ENCODE measurements at places on chromosomes 5 and 9. TPM values are rescaled to one million over a fixed set of nuclear protein-coding genes. Genes with fewer than 3 reads are reported as not detected.

The PCDHA9 gene
- total RNA-seq, result not detected

GRCh38 chr9:131347376-131348020 lies 46.4 kb upstream of the PRRC2B start:
- no peak for DNase-seq

The PCDH1 gene
- 33.2 TPM for total RNA-seq

The PCDHGB4 gene
- total RNA-seq, result 2.2 TPM

DNA sequence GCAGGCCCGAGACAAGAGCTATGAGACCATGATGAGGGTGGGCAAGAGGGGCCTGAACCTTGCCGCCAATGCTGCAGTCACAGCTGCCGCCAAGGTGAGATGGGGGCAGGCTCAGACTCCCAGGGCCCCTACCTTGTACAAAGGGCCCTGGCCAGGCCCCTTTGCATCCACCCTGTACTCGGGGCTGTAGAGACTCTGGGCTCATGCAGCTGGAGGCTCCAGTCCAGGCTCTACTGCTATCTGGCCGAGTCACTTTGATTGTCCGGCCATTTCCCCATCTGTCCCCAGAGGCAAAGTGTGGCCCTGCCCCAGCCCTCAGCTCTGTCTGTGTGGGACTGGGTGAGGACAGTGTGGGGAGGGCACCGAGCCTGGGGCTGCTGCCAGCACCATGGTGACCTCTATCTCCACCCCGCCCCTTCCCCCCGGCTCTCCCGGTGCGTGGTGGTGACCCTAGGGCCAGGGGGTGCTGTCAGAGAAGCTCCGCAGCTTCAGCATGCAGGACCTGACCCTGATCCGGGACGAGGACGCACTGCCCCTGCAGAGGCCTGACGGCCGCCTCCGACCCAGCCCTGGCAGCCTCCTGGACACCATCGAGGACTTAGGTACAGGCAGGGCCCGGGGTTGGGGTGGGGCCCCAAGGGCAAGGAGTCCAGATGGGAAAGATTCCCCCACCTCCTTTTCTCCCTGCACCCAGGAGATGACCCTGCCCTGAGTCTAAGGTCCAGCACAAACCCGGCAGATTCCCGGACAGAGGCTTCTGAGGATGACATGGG lies 6.1 kb downstream of the REEP2 start:
- DNase-seq, result no peak

DNA sequence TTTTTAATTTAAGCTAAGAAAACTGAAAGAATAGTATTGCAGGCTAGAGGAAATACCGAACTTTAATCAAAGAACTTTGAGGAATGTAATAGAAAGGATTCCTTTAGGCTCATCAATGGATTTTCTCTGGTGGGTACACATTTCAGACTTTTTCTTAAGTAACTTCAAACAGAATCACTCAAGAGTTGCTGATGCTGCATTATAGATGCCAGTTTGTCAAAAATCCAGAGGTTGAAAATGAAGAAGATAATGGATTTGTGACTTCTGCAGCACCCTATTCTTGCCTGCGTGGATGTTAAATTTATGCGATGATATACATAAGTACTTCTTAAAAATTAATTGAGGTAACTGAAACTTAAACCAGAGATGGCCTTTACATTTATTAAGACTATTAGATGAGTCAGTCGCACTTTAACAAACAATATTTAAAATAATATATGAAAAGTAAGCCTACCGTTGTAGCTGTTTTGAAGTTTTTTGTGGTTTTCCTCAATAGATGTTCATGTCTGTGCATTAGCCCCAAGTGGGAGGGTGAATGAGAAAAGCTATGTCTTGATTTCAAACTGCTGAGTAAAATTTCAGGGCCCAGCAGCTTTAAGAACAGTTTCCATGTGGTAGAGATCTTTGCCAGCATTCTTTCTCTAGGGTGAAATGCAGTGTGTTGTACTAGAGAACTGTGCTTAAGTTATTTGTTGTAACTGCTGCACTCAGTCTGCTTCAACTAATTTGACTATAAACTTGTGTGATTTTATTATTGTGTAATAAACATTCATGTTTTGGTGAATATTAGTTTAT lies at the start of gene OGN:
Gene OGN, minus strand, starts transcription at position 537 of the 795 bp plus-strand sequence. CDS start 1,171 bp downstream, outside the sequence.
- DNase-seq, result no peak

GRCh38 chr9:125411171-125411756 lies 149.6 kb downstream of the GAPVD1 start:
- no peak for DNase-seq

- no peak for DNase-seq
Observed at GRCh38 chr9:6761306-6761705, 3.5 kb downstream of the KDM4C start.

The EIF4E1B gene
- not detected for total RNA-seq

GRCh38 chr5:32207355-32207634 lies 33.2 kb upstream of the GOLPH3 start:
- DNase-seq, result no peak

GRCh38 chr5:81696418-81697397 lies 54.2 kb downstream of the SSBP2 start:
- DNase-seq, result no peak

GRCh38 chr5:135382106-135382790 lies 16.8 kb downstream of the MACROH2A1 start:
- DNase-seq, result no peak

The AJM1 gene
- total RNA-seq, result 4.1 TPM

- DNase-seq, result no peak
Observed at GRCh38 chr9:114071197-114071795, 6.8 kb downstream of the AMBP start.

The TMEM232 gene
- 1.5 TPM for total RNA-seq

The DBH gene
- 16.7 TPM for total RNA-seq

DNA sequence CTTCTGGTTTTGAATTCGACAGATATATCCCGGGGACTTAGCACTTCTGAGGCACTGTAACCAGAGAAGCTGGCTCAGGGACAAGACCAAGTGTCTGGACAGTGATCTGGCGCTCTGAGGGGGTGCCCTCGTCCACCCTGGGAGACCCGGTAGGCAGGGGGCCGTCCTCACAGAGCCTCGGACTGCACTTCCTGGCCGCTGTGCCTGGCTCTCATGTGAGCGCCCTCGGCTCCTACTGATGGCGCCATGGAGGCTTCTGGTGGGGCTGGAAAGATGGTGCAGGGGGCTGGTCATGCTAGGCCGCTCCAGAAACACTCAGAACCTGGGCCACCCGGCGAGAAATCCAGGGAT lies 18.8 kb upstream of the SLC6A3 start:
- DNase-seq, result no peak

The PRLR gene
- 11.9 TPM for total RNA-seq

The ESM1 gene
- not detected for total RNA-seq

The PDE6A gene
- not detected for total RNA-seq

The DMRT2 gene
- total RNA-seq, result not detected

The DENND4C gene
- total RNA-seq, result 17.1 TPM

GRCh38 chr5:96990102-96990501 lies 54.2 kb downstream of the LNPEP start:
- no peak for DNase-seq

The ORM2 gene
- total RNA-seq, result 4,103 TPM

The SPINK6 gene
- total RNA-seq, result not detected

The ADAMTS6 gene
- 0.30 TPM for total RNA-seq

DNA sequence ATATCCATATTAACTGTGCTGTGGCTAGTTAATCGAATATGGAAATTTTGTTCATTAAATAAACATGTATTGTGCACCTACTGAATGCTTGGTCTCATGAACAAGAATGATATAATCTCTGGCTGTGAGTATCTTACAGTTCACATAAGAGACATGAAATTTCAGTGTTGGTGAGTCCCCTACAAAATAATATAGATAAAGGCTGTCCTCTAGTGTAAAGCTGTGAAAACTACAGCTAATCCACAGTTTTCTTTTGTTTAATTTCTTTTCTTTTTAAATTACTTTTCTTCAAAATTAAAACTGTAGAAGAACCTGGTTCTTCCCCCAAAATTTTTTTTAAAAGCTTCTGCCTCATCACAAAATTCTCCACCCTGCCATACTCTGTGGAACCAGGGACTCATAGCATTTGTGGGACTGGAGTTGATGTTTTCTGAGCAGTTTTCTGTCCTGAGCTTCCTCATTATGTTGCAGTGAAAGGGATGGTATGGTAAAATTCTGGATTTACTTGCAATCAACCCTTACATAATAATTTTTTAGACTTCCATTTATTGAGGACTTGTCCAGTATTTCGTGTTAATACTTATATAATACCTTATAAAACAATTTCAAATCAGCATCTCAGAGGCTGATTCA lies 135.0 kb downstream of the STK32A start:
- no peak for DNase-seq

The LIFR gene
- 21.9 TPM for total RNA-seq

GRCh38 chr5:6716629-6717149 lies 3.5 kb downstream of the TENT4A start:
- peak; percentile 38 for DNase-seq

DNA sequence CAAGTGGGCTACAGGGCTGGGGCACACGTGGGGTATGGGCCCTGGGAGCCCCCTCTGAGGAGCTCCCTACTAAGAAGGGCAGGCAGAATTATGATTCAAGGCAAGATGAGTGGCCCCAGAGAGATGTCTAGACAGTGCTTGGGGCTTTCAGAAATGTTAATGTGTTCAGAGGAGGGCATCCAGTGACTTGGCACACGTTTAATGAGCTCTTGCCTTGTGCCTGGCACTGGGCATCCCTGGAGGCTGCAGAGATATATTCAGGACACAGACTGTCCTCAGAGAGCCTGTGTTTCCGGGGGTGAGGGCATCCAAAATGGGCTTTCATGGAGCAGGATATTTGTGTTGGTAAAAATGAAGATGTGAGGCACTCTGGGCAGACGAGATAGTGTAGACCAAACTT lies 25.4 kb upstream of the DAB2IP start:
- DNase-seq, result no peak

GRCh38 chr5:38163636-38164237 lies 94.6 kb upstream of the EGFLAM start:
- no peak for DNase-seq

DNA sequence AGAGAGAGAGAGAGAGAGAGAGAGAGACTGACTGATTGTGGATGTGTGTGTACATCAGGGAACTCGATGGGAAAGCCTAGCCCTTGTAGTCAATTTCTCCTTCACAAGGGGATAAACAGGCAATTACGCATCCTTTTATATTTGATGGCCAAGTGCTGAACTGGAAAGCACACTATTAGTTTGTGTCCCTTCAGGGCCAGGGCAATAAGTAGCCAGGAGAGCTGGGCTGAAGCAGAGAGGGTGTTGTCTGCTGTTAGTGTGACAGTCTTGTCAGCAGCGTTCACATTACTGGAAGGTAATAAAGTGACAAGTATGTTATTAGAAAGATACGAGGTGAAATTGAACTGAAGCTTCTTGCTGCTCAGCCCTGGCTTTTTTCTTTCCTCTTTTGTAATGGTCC lies 457.7 kb downstream of the BNC2 start:
- no peak for DNase-seq

The SH2D3C gene
- 3.4 TPM for total RNA-seq

The AIF1L gene
- 0.83 TPM for total RNA-seq

DNA sequence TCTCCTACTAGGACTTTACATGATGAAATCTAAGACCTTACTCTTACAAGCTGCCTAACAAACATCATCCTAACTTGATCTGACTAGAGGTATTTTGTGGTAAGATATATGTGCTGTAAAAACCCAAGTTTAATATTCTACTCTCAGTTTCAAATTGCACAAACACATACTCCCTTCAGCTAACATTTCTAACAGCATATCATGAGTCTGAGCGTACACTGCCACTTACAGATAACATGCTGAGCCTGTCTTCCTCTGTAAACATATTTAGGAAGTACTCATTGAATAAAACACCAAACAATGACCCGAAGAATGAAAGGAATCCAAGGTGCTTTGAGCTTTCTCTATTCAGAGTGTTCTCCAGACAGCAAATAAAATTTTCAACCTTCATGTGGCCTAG lies 7.9 kb upstream of the ESM1 start:
- DNase-seq, result no peak

The HAVCR2 gene
- total RNA-seq, result 2.9 TPM

DNA sequence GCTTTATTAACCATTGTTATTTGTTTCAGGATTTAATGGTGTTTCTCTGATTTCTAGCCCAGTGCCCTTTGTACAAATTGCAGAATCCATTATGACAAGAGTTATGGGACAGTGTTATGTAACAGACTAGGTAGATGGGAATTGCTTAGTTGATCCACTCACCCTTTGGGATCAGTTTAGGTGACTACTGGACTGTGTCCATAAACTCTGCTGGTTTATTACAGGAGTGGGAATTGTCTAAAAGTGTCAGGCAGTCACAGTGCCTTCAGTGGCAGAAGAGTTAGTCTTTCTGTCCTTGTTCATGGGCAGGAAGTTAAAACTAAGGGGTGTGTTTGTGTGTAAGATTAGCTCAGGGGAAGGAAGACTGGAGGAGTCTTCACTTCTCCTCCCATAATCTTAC lies 29.3 kb downstream of the RCL1 start:
- no peak for DNase-seq

The SPATA31A3 gene
- total RNA-seq, result not detected

The OR13C8 gene
- not detected for total RNA-seq

The GKAP1 gene
- total RNA-seq, result 6.4 TPM

The SPACA9 gene
- total RNA-seq, result 0.75 TPM

- DNase-seq, result no peak
Observed at GRCh38 chr5:178625679-178626483, 969 bp downstream of the CLK4 start.

The PMPCA gene
- 59.3 TPM for total RNA-seq

GRCh38 chr5:149628221-149628620 lies 46.9 kb downstream of the ARHGEF37 start:
- DNase-seq, result no peak

GRCh38 chr9:134846187-134846586 lies 34.4 kb upstream of the FCN2 start:
- DNase-seq, result no peak

DNA sequence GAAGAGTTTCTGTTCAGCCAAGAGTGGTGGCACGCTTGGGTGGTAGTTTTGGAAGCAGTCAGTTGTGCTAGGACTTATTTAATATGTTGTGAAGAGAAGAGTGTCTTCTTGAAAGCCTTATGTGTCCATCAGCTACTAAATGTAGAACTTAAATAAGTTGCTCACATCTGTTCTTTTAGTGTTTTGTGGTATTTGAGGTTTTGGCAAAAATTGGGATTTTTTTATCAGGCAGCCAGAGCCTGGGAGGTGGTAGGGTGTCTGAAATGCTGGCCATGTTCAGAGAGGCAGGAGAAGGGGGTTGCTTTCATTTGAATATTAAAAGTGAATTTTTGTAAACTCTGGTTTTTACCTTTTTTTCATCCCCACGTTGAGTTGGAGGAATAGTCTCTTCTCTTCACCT lies 24.2 kb upstream of the ZBTB34 start:
- no peak for DNase-seq

DNA sequence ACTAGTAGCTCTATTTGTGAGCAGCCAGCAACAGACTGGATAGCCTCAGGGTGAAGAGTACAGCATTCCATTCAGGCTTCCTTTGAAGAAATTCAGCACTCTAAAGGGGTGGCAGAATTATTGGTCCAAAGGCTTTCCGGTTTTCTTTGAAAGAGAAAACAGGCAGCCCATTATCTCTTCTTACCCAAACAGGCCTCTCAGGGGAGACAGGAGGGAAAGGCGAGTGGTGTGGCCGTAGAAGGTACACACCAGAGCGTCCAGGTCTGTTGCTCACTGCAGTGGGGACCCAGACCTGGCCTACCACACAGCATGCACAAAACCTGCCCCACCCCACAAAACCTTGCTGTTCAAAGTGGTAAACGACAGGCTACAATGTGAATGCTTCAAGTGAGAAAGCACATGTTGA lies 83.3 kb downstream of the ZNF608 start:
- no peak for DNase-seq

The HABP4 gene
- 2.4 TPM for total RNA-seq
